ENCODE measurements at places on chromosomes 11 and 22.

- H3K27me3 ChIP-seq = peaks cover 5% of the 10 kb centered on the region
- peak; percentile 8 for DNase-seq
- H3K4me3 ChIP-seq = no peak overlapping the region
These were observed 40.1 kb upstream of the CLMP start for GRCh38 chr11:123235117-123235655.

GRCh38 chr11:24271798-24272197 lies 225.1 kb upstream of the LUZP2 start:
- no peak overlapping the region for H3K27ac ChIP-seq
- no peaks in the 10 kb centered on the region for H3K4me1 ChIP-seq
- H3K27me3 ChIP-seq = no peaks in the 10 kb centered on the region
- no peak for DNase-seq
- no peaks in the 10 kb centered on the region for H3K36me3 ChIP-seq
- no peak overlapping the region for H3K4me3 ChIP-seq

DNA sequence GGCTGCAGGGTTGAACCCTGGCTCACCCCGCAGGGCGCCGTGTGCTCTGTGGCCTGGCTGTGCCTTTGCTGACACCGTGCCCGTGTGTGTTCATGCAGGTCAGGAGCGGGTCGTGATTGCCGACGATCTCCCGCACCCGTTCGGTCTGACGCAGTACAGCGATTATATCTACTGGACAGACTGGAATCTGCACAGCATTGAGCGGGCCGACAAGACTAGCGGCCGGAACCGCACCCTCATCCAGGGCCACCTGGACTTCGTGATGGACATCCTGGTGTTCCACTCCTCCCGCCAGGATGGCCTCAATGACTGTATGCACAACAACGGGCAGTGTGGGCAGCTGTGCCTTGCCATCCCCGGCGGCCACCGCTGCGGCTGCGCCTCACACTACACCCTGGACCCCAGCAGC lies 47.0 kb upstream of the PPP6R3 start:
- no peaks in the 10 kb centered on the region for H3K27me3 ChIP-seq
- H3K27ac ChIP-seq = no peak overlapping the region
- H3K4me3 ChIP-seq = no peak overlapping the region
- H3K4me1 ChIP-seq = peaks cover 17% of the 10 kb centered on the region

- DNase-seq = no peak
- H3K4me3 ChIP-seq = no peak overlapping the region
- peaks cover 4% of the 10 kb centered on the region for H3K4me1 ChIP-seq
- H3K27ac ChIP-seq = no peak overlapping the region
- no peaks in the 10 kb centered on the region for H3K36me3 ChIP-seq
- H3K27me3 ChIP-seq = peaks cover 22% of the 10 kb centered on the region
These were observed 3.8 kb upstream of the TTLL8 start for GRCh38 chr22:50061824-50062355.

- H3K4me3 ChIP-seq = no peak overlapping the region
- peaks cover 3% of the 10 kb centered on the region for H3K36me3 ChIP-seq
- DNase-seq = no peak
- H3K27ac ChIP-seq = no peak overlapping the region
- peaks cover 4% of the 10 kb centered on the region for H3K27me3 ChIP-seq
These were observed 5.8 kb upstream of the TCN1 start for GRCh38 chr11:59872076-59872475.

DNA sequence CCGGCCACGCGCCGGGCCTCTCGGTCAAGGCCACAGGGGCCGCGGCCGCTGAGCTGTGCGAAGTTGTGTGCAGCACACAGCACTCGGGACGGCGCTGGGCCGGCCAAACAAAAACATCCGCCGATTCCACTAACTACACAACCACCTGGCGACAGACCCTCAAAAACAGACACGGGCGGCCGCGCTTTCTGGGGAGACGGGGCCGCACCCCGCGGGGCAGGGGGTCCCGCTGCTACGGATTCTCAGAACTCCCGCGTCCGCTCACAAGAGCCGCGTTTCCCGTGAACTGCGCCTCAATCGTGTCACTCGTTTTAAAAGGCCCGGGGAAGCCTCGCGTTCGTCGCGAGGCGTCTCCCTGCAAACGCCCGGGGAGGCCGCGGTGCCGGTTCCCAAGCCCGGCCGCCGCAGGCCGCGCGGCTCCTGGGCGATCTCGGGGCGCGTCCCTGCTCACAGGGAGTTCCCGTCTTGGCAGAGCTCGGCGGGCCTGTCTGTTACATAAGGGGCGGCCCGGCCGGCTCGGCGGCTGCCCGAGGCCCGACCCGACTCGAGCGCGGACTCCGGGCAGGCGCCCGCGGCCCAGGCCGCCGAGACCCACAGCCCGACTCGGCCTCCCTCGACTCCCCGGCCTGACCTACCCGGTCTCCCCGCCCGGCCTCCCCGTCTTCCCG lies 936 bp downstream of the BRD1 start:
- peak overlapping the region; percentile 82 for H3K27ac ChIP-seq
- DNase-seq = peak; percentile 61
- peaks cover 19% of the 10 kb centered on the region for H3K36me3 ChIP-seq
- H3K4me3 ChIP-seq = peak overlapping the region; percentile 87
- no peaks in the 10 kb centered on the region for H3K27me3 ChIP-seq

- H3K27ac ChIP-seq = no peak overlapping the region
- H3K36me3 ChIP-seq = peaks cover 6% of the 10 kb centered on the region
- H3K4me1 ChIP-seq = peaks cover 27% of the 10 kb centered on the region
- no peaks in the 10 kb centered on the region for H3K27me3 ChIP-seq
These were observed 12.1 kb downstream of the PPM1F start for GRCh38 chr22:21940521-21940920.

All from memory B cell (primary cell).